ENCODE measurements at places on chromosomes 7 and 10.

DNA sequence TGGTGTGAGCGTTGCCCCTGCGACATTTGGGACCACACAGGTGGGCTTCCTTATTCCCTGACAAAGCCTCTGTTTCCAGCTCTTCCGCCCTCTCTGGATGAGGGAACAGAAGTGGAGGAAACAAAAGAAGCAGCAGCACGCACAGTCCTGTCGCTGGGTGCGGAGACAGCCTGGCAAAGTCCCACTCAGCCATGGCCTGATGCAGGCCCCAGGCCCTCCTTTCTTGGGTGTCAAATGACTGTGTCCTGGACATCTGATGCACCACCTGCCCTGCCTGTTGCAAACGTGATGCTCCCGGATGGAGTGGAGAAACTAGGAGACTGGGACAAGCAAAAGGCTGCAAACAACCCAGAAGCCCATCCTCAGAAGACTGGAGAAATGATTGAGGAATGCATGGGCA is 20.7 kb downstream of the ZMIZ2 start:
- no peak for DNase-seq

DNA sequence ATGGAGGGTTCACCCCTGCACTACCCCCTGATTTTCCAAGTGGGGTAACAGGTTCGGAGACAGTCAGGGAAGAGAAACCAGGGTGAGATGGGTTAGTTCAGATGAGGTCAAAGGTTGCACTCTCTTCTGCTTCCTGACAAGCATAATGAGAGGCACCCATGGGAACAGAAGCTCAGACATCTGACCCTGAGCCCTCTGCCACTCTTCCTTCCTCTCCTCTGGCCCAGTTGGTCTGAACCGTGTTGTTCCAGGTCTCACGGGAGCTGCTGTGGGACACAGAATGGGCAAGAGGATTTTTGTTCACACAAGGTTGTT is 38.4 kb downstream of the DNAJB12 start:
- DNase-seq = no peak

GRCh38 chr7:92815412-92815811 is 21.0 kb downstream of the CDK6 start:
- DNase-seq = no peak

DNA sequence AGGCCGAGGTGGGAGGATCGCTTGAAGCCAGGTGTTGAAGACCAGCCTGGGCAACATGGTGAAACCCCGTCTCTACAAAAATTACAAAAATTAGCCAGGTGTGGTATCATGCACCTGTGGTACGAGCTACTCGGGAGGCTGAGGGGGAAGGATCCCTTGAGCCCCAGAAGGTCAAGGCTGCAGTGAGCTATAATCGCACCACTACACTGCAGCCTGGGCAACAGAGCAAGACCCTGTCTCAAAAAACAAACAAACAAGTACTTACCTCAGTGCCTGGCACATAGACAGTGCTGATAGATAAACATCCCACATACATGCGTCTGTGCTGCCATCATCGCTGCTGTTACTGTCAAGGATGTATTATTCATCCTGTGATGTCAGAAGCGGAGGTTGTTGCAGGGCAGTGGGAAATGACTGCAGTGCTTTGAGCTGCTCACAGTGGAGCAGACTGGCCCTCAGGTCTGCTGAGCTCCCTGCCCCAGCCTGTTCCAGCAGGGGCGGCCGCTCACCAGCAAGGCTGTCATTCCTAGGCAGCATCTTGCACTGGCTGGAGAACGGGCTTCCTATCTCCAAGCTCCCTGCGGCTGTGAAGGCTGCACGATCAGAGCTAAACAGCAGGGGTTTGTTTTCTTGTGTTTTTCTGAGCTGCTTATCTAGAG is 18.6 kb downstream of the FOXK1 start:
- peak; percentile 77 for DNase-seq

- DNase-seq = no peak
These were observed 1.4 kb upstream of the ZYX start for GRCh38 chr7:143379611-143380259.

All from fibroblast of skin of right biceps (primary cell).